NCI-H524 treated with DMSO at 0.1 percent for 48 hours (cell line): ENCODE measurements at places on chromosomes 5 and 9.

DNA sequence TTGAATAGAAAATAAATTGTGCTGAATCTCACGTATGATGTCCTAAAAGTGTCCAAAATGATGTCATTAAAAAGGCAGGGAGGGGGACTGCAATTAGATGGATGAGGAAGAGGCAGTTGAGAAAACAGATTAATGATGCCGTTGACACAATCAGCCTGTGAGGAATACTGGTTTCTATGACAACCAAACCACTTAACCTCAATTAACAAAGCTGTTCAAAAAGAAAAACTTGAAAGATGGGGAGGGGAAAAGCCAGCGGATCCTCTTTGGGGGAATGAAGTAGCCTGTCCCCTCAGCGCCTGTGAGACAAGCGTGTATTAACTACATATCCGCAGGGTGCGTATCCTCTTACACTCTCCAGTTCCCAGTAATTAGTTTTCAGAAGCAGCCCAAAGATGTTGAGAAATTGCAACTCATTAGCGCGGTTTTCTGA lies 160.7 kb downstream of the TTC39B start:
- peak; percentile 92 for DNase-seq

GRCh38 chr5:160506006-160507004 lies 84.7 kb downstream of the PTTG1 start:
- DNase-seq = no peak

DNA sequence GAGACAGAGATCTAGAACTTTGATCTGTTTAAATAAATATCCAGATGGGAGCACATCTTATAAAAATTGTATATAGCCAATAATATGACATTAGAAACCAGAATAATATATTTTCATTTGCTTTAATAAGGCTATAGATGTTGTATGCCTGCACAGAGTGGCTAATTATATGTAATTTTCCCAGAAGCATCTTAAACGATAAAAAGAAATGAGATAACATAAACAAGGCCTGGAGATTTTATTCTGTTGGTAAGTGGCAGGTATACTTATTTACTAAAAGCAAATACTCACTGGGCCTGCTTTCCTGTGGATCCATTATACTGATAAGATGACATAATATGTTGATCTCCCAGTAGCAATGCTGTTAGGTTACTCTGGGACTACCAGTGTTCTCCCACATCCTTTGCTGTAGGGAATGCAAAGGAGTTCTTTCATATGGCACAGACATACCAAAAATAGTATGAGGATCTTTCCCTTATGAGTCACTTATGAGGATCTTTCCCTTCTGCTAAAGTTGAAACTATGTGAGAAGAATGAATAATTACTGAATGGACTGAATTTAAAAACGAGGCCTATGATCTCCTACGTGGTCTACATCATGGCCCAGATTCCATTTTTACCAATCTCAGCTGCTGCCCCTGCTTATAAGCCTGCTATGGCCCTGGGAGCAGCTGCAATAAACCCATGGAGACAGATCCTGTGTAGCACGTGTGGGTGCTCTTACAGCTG lies 112.1 kb downstream of the NUDT12 start:
- no peak for DNase-seq

- DNase-seq = no peak
These were observed 135.4 kb downstream of the FAM114A2 start for GRCh38 chr5:153903321-153903720.

DNA sequence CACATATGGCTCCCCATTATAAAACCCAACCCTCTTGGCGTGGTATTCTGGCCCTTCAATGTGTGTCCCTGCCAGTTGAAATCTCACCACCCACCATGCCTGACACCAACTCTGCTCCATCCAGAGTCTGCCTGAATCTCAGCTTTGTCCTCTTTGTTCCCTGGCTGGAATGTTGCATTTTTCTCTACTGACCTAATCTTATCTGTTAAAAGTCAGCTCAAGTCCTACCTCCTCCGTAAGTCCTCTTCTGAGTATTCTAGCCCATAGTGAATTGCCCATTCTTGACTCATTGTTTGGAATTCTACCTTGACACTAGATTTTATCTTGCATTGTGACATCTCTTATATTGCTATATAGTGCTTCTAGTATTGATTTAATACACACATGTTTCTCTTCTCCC lies 207.1 kb upstream of the VLDLR start:
- DNase-seq = no peak

- no peak for DNase-seq
These were observed 754.3 kb downstream of the TLE4 start for GRCh38 chr9:80326105-80326504.

DNA sequence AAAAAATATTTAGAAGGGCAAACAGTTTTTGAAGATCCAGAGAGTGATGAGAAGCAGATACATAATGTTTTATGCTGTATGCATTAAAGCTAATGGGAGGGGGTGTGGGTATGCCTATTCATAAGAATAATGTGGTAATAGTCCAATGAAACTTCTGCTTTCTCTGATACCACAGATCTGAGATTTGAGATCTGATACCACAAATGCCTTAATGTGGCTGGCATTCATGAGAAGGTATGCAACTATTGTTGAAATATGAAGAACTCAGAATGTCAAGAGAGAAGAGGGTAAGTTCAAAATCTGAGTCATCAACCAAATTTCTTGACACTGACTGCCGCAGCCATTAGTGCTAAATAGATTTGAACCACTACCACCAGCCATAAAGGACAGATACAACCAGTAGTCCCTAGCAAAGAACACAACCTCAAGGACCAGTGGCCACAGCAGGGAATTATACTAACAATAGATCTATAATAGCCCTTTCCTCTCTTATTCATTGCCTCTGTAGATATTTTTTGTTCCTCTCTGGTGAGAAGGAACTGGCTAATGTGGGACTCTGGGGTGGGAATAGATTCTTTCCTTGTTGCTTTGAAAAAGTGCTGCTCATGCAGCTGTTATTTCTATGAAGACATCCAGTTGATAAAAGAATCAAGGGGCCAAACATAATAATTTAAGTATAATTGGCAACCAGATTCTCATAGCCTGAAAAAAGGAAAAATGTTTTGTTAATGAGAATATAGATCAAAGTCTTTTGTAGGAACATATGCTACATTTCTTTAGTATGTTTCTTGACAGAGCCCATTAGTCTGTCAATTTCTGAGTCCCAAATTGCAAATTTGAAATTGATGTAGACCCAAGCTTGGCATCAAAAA lies 256.5 kb upstream of the ZNF608 start:
- DNase-seq = no peak

DNA sequence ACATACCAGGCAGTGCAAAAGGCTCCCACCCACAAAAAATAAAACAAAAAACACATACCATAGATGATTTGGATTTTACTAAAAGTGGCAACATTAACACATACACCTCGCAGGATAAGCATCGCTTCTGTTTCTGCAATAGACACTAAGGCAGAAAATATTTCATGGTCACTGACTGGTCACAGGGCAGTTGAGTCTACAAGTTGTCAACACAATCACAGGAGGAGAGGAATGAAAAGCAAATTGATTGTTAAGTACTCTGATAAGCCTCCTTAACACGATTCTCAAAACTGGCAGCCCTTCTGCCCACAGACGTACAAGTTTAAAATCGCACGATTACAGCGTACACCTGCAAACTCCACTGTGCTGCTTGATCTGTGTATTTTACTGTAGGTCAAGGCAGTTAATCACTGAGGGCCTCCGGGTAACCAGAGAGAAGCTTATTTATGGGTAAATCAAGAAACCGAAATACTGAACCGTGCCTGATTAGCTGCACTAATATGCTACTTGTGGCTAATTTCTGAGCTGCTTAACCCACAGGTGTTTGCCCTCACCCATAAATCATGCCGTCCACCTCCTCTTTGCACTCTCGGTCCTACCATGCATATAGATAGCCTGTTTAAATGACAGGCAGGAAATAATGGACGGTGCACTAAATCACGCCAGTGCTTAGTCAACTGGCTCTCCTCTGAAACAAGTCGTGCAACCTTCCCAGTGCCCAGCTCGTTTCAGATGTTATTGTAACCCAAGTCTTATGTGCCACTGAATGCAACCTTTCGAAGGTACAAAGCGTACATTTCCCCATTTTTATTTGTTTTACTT lies 659.4 kb upstream of the ADAMTS16 start:
- DNase-seq = no peak

DNA sequence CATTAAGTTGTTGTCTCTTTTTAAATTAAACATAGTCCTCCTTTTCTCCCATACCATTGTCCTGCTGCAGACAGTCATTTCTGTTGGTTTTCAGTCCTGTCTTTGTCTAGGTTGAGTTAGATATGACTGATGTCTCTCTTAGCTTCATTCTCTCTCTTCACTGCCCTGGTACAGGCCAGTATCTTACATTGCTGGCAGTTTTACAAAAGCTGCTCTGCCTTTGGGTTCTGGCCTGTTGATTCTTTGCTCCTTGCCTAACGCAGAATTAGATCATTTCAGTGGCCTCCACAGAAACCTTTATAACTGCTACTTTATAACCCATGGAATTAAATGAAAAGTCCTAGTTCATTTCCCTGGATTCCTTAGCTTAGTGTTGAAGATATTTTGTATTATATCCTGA lies 33.7 kb downstream of the GPR21 start:
- no peak for DNase-seq

DNA sequence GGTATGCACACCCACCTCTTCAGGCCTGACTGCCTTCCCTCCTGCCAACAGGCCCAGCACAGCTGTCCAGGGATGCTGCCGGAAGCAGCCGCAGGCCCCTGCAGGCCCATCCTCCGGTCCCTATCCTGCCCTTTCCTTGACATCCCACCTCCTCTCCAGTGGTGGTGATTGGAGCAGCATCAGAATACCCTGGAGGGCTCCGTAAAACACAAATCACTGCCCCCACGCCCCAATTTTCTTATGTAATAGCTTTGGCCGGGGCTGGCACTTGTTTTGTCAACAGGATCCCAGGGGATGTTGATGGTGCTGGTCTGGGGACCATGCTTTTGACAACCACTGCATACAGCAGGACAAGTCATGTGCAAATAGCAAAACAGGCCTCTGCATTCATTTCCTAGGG lies 274.5 kb downstream of the GADD45G start:
- no peak for DNase-seq

DNA sequence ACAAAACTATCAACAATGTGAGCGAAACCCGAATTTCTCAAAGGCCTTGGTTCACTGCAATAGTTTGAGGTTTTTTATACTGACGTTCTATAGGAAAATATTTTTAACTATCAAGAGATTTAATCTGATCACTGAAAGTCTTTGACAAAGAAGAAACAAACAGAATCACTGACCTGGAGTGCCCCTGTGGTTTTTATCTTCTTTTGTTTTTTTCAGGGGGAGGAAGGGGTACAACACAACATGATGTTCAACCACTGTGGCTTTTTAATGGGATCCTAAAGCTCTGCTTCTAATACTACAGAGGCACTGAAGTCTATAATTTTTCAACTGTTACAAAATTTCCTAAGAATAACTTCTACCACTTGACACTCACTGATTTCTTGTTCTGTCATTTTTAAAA lies 185.9 kb downstream of the AP3B1 start:
- DNase-seq = no peak

GRCh38 chr5:141637123-141637766 lies 448 bp downstream of the RELL2 start:
- DNase-seq = no peak

DNA sequence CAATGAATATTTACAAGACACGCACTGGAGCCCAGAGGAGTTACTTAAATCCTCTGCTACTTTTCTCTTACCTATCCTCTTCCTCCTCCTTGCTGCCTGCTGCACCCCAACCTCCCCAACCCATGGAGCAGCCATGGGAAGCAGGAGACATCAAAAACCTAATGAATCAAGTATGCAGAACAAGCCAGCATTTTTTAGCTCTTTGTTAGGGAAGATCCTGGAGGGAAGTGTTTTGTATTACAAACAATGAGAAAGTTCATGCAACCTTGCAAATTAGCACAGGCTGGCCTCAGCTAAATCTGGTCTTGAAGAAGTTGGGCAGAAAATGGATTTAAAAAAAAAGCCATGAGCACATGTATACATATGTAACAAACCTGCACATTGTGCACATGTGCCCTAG lies 498.8 kb downstream of the KIF4B start:
- no peak for DNase-seq

- no peak for DNase-seq
These were observed 9.4 kb upstream of the RNF180 start for GRCh38 chr5:64156261-64156660.

DNA sequence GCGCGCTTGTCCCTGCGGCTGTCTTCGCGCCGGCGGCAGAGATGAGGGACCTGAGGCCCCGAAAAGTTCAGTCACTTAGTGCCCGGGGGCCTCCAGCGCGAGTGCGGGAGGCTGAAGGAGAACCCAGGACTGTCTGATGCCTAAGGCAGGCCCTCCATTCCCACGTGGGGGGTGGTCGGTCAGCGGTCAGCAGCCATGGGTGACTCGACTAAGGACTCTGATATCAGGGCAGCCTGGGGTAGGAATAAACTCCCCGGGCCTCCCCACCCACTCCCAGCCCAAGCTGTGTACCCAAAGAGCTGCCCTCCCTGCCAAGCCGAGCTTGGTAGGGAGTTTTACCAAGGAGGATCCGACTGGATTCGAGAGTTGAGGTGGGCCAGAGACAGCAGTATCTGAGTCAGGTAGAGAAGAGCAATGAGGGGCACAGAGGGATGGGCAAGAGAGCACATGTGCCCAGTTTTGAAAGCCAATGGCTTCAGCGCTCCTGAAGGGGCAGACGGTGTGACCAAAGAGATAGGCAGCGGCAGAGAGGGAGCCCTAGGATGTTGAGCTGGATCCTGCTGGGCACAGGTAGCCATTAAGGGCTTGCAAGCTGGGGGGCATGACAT lies 787 bp downstream of the FGFR4 start:
- DNase-seq = no peak

GRCh38 chr9:136110082-136111061 lies 8.3 kb downstream of the TMEM250 start:
- DNase-seq = no peak

GRCh38 chr9:120711841-120712538 lies 2.3 kb downstream of the MEGF9 start:
- no peak for DNase-seq

GRCh38 chr5:1868886-1869475 lies 13.7 kb downstream of the IRX4 start:
- DNase-seq = no peak

DNA sequence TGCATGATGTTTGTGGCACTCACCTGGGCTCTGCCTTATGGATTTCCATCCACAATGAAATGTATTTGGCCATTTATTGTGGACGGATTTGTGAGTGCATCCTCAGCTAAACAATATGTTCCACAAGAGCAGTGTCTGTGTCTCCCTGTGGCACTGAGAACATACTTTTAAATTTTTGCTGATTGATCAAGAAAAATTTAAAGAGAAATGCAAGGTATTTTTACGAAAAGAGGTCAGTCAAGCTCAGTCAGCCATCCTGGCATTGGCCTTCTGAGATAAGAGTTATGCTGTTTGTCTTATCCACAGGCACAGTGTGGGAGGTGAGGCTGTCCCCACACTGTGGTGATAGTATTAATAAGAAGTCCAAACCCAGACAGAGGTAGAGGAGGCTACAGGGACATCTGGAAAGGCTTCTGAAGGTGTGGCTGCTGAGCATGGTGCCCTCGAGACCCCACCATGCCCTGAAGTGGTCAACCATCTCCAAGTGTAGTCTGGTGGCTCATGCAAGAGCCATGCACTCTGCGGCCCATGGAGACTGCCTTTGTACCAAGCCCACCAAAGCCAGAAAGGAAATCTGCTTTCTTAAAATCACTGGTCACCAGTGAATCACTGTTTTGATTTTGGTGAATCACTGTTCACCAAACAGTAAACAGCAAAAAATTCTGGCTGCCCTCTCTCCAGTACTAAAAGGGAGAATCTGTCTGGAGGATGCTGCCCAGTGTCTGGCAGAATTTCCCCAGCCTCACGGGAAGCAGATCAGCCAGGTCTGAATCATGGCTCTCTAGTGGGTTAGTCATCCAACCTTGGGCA lies 28.8 kb downstream of the SPOCK1 start:
- DNase-seq = no peak
